ENCODE measurements at places on chromosomes 6 and 20.
A peak's percentile ranks its signal among the peaks of the same experiment; 100 is the strongest.

DNA sequence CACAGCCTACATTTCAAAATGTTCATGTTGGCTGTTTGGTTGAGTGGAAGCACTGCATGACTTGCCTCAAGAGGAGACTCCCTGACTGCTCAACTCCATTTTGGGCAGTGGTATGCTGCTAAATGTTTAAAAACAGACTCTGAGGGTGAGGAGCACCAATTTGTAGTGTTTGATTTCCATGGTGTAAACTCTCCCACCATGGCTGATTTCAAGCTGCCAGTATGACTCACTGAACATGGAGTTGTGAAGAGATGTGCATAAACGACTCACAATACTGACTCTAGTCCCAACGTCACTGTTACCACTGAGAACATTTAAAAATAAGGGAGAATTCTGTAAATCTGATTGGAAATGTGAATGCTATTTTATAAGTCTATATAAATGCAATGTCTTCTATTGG lies 70.4 kb downstream of the BACH2 start:
- no peak for DNase-seq

DNA sequence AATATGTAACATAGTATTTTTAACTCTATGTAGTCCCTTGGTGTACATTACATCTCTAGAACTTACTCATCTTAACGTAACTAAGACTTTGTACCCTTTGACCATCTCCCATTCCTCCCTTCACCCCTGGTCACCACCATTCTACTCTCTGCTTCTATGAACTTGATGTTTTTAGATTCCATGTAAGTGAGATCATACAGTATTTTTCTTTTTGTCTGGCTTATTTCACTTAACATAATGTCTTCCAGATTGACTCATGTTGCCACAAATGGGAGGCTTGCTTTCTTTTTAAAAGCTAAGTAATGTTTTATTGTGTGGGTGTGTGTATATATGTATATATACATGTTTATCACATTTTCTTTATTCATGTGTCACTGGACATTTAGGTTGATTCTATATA lies 55.8 kb downstream of the TMEM200A start:
- DNase-seq: no peak

GRCh38 chr6:2378046-2378657 lies 132.7 kb upstream of the GMDS start:
- DNase-seq: no peak

- DNase-seq: no peak
Measured at GRCh38 chr20:41627001-41627495, 8.9 kb upstream of the CHD6 start.

DNA sequence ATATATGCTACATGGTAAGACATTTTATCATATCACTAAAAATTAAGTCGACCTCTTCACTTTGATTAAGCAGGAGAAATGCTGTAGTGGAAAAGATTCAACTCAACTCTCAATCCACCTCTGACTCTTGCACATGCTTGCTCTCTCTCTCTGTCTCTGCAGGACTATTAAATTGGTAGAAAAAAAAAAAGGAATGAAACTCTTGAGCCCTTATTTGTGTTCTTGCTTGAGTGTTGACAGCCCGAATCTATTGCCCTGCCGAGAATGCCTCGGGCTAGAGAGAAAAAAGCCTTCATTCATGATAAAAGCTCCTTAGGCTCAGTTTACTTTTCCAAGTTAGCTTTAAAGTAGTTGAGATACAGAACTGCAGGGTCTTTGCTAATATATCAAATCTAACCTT lies 722.2 kb downstream of the PRKN start:
- no peak for DNase-seq

- no peak for DNase-seq
Measured at GRCh38 chr6:50637267-50637666, 76.1 kb upstream of the TFAP2D start.

DNA sequence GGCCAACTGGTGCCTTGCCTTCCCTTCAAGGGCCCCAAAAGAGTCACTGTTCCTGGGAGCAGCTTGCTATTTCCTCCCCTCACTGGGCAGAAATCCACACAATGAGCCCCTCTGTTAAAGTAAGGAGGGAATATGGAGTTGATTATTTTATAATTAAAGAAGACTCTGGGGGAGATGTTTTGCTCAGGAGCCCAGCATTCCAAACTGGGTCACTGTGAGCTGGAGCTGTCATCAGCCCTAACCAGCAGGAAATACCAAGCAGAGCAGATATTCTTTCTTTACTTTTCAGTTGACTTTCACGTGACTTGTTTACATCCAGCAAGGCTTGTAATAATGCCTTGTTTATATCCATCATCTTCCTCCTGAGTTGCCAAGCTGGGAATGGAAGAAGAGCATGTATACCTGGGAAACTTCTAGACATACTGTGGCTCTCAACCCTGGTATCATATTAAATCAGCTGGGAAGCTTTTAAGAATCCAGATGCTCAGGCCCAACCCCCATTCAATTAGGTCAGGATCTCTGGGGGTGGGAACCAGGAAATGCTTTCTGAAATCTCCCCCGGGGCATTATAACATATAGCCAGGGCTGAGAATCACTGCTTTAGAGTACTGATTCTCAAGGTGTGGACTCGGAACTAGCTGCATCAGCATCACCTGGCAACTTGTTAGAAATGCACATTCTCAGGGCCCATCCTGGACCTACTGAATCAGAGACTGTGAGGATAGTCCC lies 175.6 kb upstream of the MYLIP start:
- peak; percentile 26 for DNase-seq

DNA sequence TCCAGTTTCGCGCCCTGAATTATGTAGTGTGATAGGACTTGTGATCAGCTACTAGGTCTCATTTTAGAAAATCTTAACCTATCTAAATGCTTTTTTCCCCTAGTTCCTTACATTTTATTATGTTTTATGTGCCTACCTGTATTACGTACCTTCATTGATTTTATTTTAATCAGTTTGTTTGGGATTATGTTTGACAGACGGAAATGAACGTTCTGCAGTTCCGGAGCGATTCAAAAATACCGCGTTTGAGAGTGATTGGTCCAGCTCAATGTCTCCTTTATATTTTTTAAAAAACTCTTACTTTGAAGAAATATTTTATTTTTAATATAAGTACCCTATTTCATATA lies 114.3 kb upstream of the BTN3A2 start:
- peak; percentile 23 for DNase-seq

- no peak for DNase-seq
Measured at GRCh38 chr20:18922251-18922650, 108.7 kb downstream of the SCP2D1 start.

GRCh38 chr20:46568570-46569129 lies 18.2 kb upstream of the OCSTAMP start:
- peak; percentile 93 for DNase-seq

DNA sequence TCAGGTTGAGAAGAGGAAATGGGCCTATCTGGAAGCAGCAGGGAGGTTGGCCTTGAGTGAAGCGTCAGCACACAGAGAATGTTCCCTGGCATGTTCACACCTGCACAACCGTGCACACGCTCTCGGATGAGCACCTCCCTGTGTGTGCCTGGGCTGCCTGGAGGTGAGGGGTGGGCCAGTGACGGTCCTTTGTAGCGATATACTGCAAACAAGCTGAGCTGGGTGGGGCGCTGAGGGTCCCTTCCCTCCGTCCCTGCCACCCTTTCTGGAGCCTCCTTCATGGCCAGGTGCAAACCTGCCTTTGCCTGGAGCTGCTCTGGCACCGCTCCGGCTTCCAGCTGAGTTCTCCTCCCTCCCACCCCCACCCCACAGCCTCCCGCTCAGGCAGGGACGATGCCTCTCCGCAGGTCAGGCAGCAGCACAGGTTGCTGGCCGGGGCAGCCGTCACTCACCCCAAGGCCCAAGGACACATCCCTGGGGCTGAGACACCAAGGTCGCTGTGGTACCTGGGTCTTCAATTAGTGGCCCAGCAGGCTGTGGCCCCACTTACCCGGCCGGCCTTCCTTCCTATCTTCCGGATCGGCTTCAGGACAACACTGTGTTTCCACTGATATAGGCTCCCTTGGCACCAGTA lies 111.6 kb downstream of the ERMARD start:
- no peak for DNase-seq

DNA sequence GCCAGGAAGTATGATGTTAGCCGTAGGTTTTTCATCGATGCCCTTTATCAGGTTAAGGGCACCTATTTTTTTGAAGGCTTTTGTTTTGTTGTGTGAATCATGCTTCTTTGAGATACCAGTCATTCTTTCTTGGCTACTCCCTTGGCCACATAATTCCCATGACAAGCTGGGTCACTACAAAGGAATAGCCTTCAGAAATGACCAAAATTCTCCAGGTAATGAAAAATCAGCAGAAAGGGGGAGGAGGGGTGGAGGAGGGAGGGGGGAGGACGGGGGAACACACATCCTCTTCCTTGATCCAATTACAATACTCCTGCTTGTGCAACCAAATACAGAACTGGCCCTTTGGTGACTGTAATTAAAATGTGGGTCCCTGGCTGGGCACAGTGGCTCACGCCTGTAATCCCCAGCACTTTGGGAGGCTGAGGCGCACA lies 21.7 kb upstream of the TGM2 start:
- no peak for DNase-seq

GRCh38 chr6:106110164-106110826 lies 24.2 kb downstream of the PRDM1 start:
- DNase-seq: peak; percentile 38

DNA sequence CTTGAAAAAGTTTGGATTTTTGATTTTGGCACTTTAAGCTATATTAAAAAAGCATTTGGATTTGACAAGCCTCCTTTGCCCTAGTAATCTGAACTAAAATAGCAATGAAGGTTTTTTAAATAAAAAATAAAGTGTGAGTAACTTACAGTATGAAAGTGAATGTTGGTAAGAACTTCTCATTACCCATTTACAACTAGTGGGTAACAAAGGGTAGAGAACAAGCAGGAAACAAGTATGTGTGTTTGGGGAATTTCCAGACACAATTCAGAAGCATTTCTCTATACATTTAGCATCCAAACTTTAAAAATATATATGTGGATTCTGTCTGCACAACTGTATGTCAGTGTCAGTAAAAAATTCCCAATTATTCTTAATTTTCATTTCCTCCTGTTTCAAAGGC lies 2.9 kb downstream of the TMEM30A start:
- DNase-seq: no peak

GRCh38 chr20:3925899-3926638 lies 36.9 kb downstream of the PANK2 start:
- no peak for DNase-seq

GRCh38 chr20:17856024-17856564 lies 112.5 kb downstream of the SNX5 start:
- DNase-seq: no peak

DNA sequence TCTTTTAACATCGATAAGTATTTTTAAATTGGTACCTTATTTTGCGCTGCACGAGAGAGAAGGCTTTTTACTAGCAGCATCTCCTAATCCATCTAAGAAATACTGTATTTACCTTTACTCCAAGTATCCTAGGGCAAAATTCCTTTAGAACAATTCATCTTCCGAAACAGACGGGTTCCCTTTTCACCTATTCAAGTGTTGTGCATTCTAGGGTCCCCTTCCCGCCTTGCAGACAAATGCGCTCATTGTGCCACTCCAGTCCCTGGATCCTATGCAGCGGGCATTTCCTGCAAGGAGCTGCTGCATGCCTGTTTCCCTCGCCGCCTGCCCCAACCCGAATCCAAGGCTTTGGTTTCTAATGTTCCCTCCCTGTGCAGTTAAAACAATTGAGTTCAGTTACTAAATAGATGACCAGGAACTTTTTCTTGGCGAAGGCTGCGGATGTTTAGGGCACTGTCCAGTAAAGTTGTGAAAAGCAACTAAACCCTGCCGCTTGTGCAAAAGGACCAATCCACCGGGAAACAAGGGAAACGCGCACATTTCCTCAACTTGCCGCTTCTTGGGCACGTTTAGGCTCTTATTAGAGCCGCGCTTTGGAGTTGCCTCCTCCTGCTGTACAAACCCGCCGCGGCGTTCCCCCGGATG lies 556 bp upstream of the SCAF8 start:
- peak; percentile 56 for DNase-seq

DNA sequence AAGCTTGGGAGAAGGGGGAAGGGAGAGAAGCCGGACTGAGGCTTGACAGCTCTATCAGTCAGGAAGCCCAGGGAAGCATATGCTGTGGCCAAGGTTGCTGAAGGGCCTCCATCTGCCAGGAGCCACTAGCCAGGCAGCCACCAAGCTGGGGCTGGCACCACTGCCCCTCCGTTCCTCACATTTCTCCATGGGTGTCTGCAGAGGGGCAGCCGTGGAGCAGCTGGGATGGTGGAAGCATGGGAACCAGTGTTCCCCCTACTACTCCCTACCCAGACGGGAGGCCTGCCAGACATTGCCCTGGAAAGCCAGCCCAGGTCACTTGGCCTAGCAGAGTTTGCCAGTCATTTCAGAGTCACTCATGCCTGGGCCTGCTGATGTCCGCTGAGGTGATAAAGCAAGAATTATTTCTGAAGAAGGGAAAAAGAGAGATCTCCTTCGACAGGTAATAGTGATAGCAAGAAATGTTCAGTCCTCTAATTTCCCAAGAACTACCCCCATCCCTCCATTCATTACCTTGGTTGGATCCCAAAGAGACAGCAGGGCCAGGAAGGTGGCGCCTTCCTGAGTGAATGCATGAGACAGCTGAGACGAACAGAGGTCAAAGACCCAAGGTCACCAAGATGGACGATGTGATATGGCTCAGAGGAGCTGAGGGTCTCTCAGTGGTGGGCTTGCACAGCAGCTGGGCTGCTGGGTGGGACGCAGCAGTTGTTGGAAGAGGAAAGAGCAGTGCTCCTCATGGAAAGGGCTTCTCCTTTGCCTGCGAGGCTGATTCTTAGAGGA lies 21.9 kb downstream of the SNPH start:
- DNase-seq: no peak

- DNase-seq: no peak
Measured at GRCh38 chr6:99940582-99940981, 53.4 kb downstream of the MCHR2 start.

DNA sequence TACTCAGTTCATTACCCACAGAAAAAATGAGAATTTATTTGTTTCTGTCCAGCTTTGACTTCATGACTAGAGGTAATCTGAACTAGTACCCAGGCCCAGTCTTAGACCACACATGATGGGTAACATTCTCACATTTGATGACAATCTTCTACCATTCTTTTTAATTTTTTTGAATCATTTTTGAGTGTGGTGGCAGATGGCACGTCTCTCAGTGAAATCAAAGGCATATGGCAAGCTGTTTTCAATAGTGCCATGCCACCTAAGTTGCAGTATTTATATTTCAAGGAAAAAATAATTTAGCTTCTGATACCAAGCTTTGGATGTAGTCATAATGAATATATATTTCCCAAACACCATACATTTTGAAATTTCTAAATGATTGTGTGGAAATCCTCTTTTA lies 88.8 kb upstream of the HS3ST5 start:
- DNase-seq: no peak

- DNase-seq: no peak
Measured at GRCh38 chr6:87259791-87260190, 62.6 kb upstream of the SMIM8 start.

DNA sequence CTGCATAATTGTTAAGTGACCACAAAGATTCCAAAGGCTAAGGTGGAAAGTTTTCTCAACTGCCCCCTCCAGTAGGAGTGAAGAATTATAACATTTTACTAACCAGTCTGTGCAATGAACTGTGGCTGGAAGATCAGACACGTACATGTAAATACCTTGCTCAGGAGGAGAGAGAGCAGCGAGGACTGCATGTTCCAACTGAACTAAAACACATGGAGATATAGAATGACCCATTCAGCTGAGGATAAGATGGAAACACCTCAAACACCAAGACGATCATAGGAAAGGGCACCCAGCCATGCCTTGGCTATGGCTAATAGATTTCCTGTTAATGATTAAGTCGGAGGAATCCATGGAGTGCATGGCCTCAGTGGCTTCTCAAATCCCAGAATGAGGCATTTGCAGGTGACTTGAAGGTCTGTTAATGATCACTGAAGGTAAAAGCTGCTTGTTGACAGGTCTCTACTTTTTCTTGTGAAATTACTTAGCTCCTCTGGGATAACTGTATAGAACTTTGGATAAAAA lies 875.6 kb downstream of the TFAP2A start:
- DNase-seq: no peak

GRCh38 chr6:81812401-81812800 lies 59.9 kb upstream of the TENT5A start:
- no peak for DNase-seq
